ENCODE measurements at places on chromosomes 12 and 14.

GRCh38 chr14:49955024-49955423 lies 62.1 kb downstream of the ARF6 start:
- DNase-seq = no peak

GRCh38 chr14:90508536-90509254 lies 111.9 kb downstream of the CALM1 start:
- DNase-seq = no peak

DNA sequence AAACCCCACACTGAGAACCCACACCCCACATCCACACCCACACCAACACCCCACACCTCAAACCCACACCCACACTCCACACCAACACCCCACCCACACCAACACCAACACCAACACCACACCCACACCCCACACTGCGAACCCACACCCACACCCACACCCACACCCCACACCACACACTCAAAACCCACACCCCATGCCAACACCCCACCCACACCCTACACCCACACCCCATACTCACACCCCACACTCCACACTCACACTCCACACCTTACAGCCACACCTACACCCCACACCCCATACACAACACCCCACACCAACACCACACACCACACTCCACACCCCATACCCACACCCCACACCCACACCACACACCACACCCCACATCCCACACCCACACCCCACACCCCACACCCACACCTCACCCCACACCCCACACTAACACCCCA lies 38.0 kb downstream of the TMEM120B start:
- no peak for DNase-seq

DNA sequence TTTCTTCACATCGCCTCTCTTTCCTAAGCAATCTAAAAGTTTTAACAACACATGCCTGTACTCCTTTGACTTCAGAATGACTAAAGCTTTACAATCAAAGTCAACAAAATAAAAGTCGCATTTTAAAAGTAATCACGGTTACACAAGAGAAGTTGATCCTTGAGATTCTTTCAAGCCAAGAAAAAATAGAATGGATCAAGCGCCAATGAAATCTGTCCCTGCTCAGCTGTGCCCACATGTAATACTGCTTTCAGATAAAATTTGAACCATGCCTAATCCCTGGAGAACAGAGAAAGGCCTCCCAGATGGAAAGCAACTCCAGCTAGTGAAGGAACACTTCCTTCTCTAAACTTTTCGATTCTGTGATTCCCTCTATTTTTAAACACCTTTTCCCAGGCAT lies 113.1 kb downstream of the FBXL14 start:
- DNase-seq = no peak

DNA sequence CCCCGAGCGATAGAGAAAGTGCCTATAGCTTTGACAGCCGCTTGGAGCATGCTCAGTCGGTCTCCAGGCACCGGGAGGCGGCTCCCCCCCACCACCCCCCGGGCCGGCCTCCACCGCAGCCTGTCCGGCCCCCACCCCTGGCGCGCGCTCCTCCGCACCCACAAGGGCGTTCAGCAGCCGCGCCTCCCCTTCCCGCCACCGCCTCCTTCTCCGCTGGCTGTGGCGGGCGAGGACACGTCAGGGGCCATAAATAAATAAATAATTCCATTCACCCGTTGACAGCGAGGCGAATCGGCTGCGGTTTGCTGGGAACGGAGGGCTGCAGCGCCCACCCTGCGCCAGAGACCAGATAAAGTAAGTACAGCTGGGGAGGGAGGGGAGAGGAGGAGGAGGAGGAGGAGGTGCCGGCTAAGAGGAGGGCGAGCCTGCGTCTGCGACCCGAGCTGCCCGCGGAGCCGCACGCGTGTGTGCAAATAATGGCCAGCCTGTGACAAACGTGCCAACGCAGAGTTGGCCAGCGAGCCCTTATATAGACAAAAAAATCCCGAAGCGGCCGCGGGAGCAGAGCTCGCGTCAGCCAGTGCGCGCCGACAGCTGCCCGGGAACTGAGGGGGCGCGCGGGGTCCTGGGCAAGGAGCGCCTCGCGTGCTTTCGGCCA lies at the start of gene SLC16A7:
TSS of gene SLC16A7 (plus strand) at position 147 of the 658 bp plus-strand sequence. CDS start 108,773 bp downstream, outside the sequence.
- peak; percentile 91 for DNase-seq

GRCh38 chr14:105883066-105884005 lies 357.0 kb downstream of the TMEM121 start:
- no peak for DNase-seq

- no peak for DNase-seq
Observed at GRCh38 chr12:6072302-6072752, 52.1 kb downstream of the VWF start.

DNA sequence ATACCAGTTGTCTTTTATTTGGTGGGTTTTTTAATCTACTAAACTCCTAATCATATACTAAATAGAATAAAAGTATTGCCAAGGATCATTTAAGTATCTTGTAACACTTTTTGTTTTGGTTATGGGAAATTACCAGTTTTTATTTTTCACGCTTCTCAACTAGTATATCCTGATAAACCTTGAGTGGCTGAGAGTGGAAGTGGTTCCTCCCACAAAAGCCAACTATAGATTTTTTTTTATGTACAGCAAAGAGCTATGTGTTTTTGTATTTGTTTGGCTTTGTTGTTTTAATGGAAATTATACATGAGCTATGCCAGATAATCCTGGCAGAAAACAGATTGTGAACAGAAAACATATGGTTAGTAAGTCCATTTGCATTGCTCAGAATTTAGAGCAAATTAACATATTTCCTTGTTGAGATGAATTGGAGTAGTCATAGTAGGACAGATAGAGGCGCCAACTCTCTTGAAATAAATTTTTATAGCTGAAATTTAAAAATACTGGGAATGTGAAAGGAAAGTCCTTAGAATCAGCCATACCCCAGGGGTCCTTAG lies 60.9 kb upstream of the PSMA6 start:
- no peak for DNase-seq

GRCh38 chr12:1367331-1368291 lies 226.8 kb downstream of the FBXL14 start:
- no peak for DNase-seq

DNA sequence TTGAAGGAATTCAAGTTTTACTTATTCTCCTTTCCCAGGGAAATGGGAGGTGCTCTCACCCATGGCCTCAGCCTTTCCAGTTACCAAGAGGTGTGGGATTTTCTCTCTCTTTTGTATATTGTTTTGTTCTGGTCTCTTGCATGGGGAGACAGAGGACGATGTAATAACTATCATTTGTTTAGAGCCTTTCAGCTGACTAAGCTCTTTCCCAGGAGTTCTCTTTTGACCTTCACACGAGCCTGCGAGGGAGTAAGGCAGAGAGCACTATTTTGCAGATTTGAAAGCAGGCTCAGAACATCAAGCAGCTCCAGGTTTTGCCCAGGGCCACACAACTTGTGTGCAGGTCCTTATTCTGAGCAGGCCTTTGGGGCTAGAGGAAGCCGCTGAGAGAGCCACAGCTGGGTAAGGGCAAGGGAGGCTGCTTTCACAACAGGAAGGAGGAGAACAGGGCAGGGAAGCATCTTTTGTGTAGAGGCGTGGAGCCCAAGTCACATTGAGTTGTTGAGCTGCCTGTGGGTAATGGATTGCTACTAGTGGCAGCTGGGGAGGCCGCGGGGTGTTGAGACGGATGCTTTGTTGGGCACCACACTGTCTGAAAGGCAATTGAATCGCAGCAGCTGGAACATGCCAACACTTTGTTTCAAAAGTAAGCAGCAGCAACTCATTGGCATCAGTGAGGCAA lies 116.2 kb downstream of the PRMT8 start:
- DNase-seq = no peak

DNA sequence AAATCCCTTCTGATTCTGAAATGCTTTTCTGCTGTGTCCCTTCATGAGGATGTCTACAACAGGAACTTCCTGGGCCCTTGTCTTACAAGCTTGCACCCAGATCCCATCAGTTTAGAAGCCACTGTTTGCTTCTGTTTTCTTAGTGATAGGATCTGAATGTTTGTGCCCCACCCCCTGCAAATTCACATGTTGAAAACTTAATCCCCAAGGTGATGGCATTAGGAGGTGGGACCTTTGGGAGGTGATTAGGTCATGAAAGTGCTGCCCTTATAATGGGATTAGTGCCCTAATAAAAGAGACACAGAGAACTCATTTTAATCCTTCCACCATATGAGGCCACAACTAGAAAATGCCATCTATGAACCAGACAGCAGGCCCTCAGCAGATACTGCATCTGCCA lies 36.0 kb upstream of the GNPNAT1 start:
- DNase-seq = no peak

- no peak for DNase-seq
Observed at GRCh38 chr14:61219673-61220072, 61.5 kb downstream of the TMEM30B start.

DNA sequence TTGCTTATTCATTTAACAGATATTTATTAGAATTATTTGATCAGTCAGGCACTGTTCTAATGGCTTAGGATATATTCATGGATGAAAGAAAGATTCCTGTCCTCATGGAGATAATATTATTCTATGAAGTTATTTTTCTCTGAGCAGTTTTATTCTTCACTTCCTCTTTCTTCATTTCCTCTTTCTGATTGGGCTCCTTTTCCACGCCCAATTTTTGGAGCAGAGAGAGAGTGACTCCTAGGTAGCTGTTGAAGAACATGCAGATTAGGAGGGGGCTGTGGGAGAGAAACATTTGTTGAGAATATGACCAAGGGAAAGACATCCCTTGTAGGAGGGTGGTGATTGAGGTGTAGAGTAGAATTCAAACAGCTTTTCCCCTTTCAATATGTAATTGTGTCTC lies 6.0 kb upstream of the YARS2 start:
- DNase-seq = no peak

DNA sequence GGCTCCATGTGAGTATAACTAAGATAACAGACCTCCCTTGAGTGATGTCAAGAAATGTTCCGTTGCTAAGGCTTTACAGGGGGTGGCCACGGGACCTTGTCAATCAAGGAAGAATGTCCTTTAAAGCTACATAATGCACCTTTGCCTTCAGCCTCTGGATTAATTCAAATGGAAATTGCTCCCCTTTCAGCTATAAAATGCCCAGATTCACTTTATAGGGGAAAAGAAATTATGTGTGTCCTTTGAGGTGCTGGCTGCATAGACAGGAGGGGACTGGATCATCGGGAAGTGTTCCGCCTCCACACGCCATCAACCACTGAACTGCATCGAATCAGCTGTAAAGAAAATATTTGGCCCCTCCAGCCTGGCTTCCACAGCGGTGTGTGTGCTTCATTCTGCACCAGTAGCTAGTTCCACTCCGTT lies 415.4 kb downstream of the DPF3 start:
- DNase-seq = no peak

DNA sequence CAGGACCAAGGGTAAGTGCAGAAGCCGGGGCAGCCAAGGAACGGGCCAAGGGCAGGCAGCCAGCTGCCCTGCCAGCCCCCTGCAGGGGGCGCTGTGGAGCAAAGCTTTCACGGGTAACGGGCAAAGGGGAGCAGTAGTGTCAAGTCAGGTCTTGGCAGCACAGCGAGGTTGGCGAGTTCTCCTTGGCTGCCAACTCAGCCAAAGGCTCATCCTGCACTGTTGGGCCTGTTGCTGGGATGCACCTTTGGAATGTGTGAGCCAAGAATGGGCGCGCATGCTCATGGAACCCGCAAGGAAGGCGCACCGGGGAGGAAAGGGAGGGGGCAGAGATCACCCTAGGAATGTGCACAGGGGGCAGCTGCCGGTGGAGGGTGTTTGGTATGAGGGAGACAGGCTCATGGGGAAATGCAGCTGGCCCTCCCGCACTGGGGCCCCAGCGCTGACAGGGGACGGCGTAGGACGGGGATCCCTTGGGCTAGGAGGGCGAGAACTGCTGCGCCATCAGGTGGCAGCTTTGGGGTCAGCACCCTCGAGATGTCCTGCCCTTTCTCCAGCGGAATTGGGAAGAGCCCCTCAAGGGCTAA lies 138.0 kb downstream of the ASCL4 start:
- DNase-seq = peak; percentile 9

DNA sequence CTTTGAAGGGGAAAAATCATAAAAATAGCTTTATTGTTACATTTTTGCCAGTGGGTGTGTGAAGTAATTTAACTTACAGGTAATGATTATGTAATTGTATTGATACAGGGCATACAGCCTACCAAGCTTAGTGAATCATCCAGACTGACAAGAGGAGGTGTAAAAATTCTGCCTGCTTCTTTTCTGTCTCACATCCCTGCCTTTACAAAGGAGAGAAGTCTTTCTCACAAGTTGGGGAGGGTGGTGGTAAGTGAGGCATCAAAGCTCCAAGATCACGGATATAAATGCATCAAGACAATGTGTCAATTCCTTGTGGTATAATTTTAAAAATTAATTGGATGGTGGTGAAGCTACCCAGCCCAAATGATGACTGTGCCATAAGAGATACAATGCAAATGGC lies 39.0 kb upstream of the G2E3 start:
- DNase-seq = no peak

GRCh38 chr12:29888777-29889176 lies 105.0 kb upstream of the TMTC1 start:
- no peak for DNase-seq

DNA sequence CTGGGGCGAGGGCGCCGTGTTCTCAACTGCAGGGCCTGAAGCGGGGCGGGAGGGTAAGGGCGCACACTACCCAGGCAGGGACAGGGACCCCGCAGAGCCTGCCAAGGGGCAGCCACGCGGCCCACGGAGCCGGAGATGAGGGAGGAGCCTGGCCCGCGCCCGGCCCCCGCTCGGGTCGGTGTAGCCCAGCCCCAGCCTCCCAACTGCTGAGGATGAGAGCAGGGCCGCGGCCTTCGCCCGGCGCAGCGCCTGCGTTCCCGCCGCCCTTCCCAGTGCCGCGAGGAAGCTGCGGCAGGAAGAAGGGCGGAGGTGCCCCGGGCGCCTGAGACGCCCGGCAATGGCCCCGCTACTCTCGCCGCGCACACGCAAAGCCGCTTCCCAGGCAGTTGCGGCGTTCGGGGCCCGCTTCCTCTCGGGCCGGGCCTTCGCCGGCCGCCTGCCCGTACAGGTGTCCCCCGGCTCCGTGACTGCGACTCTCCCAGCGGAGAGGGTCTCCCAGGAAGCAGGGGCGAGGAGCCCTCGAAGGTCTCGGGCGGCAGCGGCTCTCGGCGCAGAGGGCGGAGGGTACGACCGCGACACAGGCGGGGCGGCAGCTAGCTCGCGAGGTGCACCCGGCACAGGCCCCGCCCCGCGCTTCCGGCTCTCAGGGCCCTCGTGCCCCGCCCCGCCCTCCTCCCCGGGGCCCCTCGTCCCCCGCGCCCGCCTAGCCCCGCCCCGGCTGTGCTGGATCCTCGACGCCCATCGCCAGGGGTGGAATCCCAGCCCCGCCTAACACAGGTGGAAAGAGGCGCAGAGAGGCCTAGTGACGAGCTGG lies 24.8 kb upstream of the YY1 start:
- DNase-seq = peak; percentile 93

DNA sequence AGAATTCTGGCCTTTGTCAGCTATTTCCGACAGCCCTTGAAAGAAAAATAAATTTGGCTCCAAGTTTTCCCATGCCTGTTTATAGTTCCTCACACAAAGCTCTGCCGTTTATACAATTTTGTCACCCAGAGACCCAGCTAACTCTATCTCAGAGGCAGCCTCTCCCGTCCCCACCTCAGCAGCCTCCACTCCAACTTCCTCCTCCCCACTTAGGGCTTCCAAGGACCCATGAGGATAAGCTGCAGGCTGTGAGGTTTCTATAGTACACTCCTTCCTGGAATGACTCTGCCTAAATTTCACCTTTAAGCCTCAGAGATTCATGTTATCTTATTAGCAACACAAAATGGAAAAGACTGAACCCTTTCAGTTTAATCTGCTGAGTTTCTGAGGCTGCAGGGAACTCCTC lies 71.8 kb downstream of the TTC9 start:
- DNase-seq = no peak

- DNase-seq = no peak
Observed at GRCh38 chr14:22597265-22597664, 835 bp upstream of the ABHD4 start.
